ENCODE measurements at places on chromosomes 11 and 22. TPM values are rescaled to one million over a fixed set of nuclear protein-coding genes. Genes with fewer than 3 reads are reported as not detected.

Gene A4GALT
- 66.3 TPM for polyA plus RNA-seq

Gene FOLR3
- polyA plus RNA-seq = not detected

Gene KCNQ1
- 36.4 TPM for polyA plus RNA-seq

Gene SLC25A18
- polyA plus RNA-seq = 2.0 TPM

DNA sequence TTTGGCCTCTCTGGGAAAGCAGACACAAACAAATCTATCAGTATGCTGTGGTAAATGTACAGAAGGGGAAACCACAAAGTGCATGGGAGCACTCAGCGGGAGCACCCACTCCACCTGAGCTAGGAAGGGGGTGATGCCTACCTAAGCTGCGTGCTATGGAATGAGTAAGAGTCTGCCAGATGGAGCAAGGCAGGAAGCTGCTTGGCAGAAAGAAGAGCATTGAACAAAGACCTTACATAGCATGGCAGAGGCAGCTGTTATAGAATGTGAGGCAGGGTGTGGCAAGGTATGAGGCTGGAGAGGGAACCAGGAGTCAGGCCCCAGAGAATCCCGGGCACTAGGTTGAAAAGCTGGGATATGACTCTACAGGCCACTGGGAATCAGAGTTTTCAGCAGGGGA, 13.8 kb upstream of the MTFP1 start:
- DNase-seq = no peak

DNA sequence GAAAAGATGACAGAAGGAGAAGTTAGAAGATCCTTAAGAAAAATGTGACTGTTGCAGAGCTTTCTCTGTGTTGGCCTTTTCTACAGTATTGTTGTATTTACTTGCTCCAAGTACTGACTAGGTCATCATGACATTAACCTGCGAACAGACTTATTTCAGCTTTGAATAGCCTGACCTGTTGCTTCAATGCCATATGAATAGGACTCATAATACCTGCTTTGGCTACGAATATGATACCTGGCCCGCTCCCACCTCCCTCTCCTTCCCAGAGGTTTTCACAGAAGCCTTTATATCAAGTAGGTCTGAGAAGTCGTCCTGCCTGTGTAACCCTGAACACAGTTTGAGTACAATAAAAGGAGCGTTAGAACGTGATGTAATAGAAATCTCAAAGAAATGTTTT, 169.6 kb upstream of the PGR start:
- no peak for DNase-seq

DNA sequence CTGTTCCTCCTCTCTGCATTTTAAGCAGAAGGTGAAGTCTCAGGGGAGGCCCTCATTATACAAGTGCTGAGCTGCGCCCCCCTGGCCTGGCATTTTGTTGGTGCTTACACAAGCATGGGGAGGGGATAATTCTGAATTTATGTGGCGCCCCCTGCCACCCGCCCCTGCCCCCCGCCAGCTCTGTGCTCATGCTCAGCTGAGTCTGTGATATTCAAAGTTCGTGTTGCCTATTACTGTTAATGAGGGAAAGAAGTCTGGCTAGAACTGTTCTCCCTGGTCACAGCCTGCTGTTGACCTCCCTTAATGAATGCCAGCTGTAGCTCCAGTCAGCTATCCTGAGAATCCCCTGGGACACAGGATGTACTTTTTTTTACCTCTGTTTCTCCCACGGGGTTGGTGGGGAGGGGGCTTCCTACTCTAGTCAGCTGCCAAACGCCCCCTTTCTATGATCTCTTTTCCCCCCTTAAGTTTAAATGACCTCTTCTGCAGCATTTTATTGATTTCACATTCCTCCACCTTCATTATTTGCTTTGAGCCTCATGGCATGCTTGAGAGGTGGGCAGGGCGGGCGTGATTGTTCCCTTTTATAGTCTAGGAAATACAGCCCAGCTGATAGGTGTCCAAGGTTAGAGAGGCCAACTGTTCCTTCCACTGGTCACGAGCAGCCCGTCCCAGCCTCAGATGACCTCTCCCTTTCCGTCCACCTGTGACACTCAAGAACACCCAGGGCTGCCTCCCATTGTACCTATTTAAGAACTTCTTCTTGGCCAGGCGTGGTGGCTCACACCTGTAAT, 12.2 kb downstream of the USP2 start:
- no peak for DNase-seq

- DNase-seq = peak; percentile 72
Observed at GRCh38 chr11:63635762-63636465, 21.7 kb upstream of the PLAAT3 start.

GRCh38 chr11:65362320-65362931, 7.9 kb downstream of the TIGD3 start:
- DNase-seq = no peak

DNA sequence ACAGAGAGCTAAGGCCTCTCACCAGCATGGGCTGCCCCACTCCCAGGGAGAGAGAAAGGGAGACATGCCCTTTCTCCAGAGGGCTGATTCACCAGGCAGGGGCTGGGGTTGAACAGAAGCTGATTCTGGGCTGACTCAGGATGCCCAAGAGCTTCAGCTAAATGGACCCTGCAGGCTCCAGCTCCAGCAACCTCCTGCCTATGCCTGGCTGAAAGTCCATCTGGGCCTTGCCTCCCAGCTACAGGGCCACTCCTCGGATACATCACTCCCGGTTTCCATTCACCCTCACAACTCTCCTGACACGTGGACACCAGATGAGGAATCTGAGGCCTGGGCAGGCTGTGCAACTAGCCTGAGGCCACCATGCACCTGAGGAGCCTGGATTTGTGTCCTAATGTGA, 215.5 kb downstream of the BUD13 start:
- DNase-seq = no peak

DNA sequence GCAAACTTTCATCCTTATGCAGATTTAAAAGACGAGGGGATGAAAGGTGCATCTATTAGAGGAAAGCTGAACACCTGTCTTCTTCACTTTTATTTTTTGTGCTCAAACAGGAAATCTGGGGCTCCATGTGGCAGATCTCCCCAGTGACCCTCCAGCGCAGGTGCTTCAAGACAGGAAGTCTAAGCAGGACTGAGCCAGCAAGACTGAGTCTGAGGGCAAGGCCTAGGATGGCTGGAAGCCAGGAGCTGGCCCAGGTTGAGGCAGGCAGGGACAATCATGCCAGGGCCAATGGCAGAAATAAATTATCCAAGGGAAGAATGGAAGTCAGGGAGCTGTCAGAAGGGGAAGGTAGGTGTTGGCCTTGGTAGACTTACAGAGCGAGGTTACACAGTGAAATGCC, 101.1 kb upstream of the SPON1 start:
- no peak for DNase-seq

DNA sequence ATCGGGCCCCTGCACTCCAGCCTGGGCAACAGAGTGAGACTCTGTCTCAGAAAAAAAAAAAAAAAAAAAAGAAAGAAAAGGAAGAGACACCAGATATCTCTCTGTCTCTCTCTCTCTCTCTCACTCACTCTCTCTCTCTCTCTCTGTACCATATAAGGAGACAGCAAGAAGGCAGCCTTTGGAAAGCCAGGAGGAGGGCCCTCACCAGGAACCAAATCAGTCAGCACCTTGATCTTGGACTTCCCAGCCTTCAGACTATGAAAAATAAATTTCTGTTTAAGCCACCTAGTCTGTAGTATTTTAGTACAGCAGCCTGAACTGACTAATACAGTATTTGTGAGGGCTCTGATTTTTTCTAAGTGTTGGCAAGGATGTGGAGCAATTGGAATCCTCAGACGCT, 13.6 kb upstream of the ALDH3B2 start:
- DNase-seq = no peak

- no peak for DNase-seq
Observed at GRCh38 chr11:120137611-120138521, at the start of gene TRIM29. Gene TRIM29 (minus strand): TSS chr11:120138113. CDS start chr11:120138031, 82 bp downstream.

DNA sequence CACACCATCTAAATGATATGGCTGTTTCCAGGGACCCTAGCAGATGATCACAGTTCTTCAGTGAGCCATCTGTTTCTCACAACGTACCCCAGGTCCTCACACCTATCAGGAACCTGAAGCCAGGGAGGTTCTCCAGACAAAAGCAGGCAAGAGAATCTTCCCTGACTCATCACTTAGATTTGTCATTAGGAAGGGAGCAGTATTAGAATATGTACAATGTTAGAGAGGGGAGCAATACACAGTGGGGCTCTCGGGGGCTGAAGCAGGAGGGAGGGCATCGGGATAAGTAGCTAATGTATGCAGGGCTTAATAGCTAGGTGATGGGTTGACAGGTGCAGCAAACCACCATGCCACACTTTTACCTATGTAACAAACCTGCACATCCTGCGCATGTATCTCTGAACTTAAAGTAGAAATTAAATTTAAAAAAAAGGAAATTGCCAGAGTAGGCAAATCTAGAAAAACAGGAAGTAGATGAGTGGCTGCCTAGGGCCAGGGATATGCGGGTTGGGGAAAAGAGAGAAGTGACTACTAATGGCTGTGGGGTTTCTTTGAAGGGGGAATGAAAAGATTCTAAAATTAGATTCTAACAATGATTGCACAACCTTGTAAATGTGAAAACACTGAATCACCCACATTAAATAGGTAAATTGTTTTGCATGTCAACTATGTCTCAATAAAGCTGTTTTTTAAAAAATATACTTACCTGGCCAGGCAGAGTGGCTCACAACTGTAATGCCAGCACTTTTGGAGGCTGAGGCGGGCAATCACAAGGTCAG, 14.4 kb downstream of the C22orf42 start:
- no peak for DNase-seq

DNA sequence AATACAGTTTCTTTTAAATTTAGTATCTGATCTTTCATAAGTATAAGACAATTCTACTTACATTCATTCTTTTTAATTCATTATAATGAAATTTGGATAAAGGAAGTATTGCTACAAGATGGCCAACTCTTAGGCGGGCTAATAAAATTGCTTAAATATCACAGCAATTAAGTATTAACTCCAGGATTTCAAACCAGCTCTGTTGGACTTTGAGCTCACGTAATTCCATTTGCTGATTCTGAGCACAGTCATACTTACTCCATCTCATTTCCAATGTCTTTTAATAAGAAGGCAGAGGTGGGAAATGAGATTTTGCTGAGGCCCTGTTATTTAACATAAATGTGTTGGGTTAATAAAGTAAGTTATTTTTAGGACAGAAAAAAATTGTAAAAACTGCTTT, 748.1 kb downstream of the KCNA4 start:
- DNase-seq = no peak

DNA sequence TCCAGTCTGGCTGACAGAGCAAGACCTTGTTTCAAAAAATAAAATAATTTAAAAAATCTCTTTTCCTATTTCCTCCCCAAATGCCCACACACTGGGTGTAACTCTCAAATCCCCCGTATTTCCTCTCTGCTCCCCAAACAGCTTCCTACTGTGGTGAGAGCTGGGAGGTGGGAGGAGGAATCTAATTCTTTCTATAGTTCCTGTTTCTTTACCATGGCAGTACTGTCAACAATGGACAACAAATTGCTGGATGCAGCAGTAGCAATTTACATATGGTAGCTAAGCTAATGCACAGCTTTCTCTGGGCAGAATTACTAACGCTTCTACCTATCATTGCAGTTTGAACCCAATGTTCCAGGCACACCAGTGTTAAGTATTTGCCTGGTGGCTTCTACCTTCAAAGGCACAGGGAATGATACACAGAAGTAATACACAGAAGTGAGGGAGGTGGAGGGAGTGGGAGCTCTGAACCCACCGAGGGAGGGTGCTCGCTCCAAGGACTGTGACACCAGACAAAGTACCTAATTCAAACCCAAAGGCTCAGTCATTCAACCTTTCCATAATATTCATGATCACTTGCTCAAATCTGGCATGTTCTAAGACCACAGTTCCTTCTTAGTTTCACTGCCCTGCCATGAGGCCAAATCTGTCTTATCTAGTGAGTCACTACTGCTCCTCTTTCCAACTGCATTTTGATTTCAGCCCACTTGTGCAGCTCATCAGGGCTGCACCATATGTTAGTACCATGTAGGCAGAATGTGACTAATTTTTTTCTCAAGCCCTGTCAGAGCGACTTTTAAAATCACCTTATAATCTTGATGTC, 37.9 kb downstream of the CELF1 start:
- no peak for DNase-seq

- DNase-seq = no peak
Observed at GRCh38 chr11:12949453-12949852, 59.7 kb upstream of the RASSF10 start.

- no peak for DNase-seq
Observed at GRCh38 chr11:116613206-116613875, 159.4 kb downstream of the BUD13 start.
